ENCODE measurements at places on chromosomes 1 and 21.

GRCh38 chr1:186838380-186839040, 9.8 kb downstream of the PLA2G4A start:
- DNase-seq, result no peak

DNA sequence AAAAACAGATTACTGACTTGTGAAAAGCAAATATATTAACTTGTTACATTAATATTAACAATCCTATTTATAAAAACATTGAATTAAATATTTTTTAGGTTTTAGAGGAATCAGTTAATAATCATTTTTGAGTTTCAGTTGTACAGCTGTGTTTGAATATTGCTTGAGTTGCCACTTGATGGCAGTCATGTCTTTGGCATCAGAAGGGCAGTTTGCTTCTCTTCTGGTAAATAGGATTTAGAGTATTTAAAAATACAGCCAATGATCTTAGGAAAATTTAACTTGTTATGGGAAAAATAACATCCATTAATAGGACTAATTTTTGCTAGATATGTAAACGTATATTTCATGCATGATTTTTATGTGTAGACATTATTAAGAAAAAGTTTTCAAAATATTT, 234.1 kb downstream of the NCAM2 start:
- no peak for DNase-seq

GRCh38 chr1:36531833-36532232, 49.1 kb upstream of the CSF3R start:
- no peak for DNase-seq

- DNase-seq, result no peak
These were observed 87.9 kb downstream of the PDE4B start for GRCh38 chr1:65880611-65881010.

GRCh38 chr1:119291611-119292206, 76.9 kb upstream of the HAO2 start:
- DNase-seq, result no peak

GRCh38 chr1:166933633-166934032, 41.7 kb downstream of the ILDR2 start:
- no peak for DNase-seq

DNA sequence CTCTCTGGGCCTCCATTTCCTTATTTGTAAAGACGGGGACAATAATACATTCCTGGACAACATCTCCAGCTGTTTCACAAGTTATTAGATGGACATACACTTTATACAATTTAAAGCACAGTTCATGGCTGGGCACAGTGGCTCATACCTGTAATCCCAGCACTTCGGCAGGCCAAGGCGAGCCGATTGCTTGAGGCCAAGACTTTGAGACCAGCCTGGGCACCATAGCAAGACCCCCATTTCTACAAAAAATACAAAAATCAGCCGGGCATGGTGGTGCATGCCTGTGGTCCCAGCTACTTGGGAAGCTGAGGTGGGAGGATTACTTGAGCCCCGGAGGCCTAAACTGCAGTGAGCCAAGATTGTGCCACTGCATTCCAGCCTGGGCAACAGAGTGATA, 34.1 kb downstream of the IGSF21 start:
- no peak for DNase-seq

DNA sequence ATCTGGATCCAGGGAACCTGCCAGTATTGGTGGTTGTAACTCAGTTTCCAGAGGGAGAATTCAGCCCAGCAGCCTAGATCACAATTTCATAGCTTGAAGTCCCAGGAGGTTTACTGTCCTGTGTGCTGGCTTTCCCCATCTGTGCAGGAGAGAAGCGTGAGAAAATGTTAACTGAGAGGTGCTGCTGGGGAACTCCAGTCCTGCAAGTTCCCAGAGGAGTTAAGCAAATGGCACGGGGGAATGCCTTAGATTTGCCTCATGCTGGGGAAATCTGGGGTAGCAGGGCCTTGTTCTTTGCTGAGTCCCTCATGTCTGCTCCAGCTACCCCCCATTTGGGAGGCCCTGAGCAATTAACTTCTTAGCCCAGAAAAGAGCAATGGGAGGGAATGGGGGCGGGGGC, 25.1 kb upstream of the SLAMF6 start:
- DNase-seq, result no peak

DNA sequence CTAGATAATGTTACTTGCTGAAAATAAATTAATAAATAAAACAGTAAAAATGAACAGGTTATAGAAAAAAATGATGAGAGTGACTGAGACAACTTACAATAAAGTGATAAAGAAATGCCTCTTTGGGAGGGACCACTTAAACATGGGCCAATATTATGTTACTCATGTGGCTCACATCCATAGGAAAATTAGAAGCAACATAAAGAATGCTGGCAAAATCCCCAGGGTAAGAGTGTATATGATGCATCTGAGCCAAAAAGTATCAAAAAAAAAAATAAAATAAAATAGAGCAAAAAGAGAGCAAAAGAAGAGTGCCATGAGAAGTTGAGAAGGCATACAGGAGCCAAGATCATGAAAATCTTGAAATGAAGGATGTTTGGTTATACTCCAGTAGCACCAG, 818.0 kb downstream of the LTN1 start:
- no peak for DNase-seq

DNA sequence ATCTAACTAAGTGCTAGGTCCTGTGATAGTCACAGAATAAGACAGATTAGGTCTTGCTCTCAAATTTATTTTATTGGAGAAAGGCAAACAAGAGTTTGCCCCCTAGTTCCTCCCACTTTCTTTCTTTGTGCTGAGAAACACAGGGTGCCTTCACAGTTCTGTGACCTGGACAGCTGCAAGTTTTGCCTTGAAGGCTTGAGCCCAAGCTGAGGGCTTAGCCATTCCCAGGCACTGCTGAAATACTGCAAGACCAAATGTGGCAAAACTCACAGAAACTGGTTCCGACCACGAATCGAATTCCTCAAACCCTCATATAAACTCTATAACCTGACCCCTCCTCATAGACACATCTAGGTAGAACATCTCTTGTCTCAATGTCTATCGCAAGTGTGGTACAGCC, 227.9 kb downstream of the RERE start:
- no peak for DNase-seq

Measured in activated CD8-positive, alpha-beta memory T cell treated with anti-CD3 and anti-CD28 coated beads for 1 hour (primary cell).